Fibroblast of pulmonary artery (primary cell): ENCODE measurements at places on chromosomes 11 and 22.

DNA sequence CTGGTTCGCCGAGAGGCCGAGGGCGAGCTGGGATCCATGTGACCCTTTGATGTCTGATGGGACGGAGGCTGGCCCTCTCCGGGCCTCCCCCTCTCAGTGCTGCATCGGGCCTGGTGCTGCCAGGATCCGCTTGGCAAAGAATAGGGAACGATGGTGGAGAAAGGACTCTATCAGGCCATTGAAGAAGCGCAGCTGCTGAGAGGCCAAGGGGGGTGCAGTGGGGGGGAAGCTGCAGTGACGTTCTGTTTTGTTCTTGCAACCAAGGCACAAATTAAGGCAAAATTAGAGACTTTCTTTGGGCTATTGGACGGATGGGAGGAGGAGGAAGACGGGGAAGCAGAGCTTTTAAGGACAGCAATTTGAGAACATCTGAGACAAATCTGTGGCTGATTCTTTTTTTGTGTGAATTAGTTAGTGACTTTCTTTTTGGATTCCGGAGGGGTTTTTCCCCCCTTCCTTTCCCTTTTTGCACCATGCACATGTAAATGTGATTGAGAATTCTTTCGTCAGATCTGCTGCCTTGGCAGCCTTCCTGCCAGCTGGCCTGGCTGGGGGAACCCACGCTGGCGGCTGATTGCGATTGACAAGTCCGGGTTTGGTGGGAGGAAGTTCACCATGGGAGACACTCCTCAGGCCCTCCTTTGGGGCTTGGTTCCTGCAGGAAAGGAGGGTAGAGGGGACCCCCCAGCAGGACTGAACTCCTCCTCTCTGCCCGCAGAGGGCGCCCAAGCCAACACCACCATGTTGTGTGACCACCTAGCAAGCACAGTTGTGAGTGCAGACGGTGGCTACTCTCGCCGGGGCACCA lies 214.6 kb downstream of the NTM start:
- no peak for DNase-seq

DNA sequence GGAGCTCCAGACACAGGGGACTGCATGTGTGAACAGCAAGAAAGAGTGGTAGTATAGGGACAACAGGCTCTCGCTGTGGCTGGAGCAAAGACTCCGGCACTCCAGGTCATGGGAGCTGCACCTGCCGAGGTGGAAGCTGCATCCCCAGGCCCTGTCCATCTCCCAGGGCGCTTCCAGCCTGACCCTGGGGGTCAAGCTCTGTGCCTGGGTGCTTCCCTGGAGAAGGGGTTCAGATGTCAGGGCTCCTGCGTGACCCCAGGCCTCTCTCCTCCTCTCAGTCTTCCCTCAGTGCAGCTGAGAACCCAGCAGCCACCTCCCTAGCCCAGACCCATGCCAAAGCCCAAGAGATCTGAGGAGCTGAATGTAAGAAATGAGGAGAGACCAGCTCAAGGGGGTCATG lies 3.4 kb downstream of the TMPRSS4 start:
- DNase-seq, result no peak

- peak; percentile 51 for DNase-seq
These were observed 50.3 kb upstream of the CD44 start for GRCh38 chr11:35088676-35089075.

- DNase-seq, result no peak
These were observed 33.3 kb upstream of the GLYAT start for GRCh38 chr11:58765078-58765477.

DNA sequence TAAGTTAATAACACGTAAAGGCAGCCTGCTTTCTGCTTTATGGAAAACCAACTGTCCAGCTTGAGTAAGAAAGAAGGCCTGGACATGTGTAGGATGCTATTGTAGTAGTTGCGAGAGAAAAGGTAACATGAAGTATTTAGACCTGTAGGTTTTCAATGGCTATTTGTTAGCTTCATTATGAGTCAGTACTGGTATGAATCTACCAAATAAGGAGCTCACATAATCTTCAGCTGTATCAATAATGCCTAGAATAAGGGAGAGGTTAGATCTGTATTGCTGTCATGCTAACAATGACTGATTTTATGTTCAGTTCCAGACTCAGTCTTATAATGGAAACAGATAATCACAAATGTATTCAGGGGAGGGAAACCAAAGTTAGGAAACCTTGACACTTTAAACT lies 550.3 kb downstream of the CNTN5 start:
- DNase-seq, result no peak

DNA sequence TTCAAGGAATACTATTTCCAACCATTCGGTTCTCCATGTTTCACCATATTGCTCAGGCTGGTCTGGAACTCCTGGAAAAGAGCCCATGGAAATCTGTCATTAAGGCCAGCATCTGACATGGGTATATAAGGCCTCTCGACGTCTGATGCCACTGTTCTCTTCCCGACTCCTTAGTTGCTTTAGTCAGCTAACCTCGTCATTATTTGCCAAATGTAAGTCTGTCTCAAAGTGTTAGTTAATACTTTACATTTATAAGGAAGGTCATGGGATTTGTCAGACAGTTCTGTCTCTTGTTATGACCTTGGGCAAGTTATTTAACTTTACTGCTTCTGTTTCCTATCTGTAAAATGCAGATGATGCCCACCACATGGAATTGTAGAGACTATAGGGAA lies 1.6 kb downstream of the MRPL48 start:
- DNase-seq, result no peak

DNA sequence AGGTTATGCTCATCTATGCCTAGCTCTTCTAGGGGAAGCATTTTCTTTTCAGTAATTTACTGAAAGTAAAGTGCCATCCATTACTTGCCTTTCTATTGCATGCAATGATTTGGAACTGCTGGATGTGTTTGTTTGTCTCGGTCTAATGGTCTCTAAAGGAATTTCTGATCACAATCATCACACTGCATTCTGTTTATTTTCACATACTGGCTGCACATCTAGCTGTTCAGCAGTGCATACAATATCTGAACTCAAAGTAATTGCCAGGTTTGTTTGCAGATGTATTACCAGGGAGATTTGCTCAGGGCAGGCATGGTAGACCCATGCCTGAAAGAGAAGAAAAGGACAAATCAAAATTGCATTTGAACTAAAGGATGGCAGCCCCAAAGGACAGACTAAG lies 36.4 kb upstream of the CWF19L2 start:
- DNase-seq, result no peak

DNA sequence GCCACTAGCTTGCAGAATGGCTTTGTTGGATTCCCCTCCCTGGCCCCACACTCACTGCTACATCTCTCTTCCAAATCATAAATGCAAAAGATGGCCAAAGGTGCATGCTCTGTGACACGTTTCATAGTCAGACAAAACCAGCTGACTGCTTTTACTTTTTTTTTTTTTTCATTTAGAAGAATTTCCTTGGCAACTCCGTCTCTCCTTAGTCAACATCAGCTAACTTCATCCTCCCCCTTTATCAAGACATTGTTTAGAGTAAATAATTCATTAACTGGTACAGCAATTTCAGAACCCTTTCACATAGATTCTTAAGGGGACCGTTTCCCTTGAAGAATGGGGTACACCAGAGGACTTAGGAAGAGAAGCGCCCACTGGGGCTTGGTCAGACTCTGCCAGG lies 16.0 kb downstream of the KCNQ1OT1 start:
- no peak for DNase-seq

DNA sequence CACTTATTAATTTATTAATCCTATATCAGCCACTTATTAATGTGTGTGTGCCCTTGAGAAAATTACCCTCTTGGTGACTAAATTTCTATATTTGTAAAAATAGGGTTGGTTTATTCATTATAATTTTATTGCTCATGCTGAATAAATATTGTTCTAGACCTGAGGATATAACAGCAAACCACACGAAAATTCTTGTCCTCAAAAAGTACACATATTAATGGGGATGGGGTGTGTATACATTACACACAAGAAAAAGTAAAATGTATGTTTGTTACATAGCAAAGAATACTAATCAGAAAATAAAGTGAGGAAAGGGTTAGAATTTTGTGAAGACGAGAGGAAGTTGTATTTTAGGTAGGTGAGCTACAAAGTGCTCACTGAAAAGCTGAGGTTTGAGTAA lies 1068.9 kb upstream of the RAG2 start:
- DNase-seq, result no peak

DNA sequence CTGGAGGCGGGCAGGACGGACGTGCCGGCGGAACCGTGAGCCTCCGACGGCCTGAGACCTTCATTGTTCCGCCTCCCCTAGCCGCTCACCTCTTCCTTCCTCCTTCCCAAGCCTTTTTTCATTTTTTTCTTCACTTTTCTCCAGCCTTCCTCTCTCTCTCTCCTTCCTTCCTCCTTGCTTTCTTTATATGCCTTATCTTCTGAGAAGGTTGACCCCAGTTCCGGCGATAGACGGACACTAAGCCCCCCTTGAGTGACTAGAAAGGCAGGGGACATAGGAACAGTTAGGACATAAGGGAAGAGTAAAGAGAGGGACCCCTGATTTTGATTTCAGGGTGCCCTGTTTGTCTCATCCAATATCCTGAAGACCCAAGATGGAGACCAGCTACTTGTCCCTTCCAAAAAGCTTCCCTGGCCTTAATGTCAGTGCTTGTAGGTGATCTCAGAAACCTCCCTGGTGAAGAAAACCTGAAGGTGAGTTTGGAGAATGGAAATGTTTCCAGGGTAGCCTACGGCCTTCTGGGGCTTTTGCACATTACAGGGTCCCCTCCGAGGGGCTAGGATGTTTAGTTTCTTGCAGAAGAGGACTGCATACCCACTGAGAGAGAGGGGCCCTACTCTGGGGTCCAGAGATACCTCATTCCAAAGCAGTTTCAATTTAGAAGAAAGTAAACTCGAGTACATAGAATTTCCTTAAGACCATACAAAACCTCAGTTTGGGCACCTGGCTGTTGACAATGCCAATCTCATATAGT lies 3.5 kb downstream of the ADM start:
- no peak for DNase-seq

DNA sequence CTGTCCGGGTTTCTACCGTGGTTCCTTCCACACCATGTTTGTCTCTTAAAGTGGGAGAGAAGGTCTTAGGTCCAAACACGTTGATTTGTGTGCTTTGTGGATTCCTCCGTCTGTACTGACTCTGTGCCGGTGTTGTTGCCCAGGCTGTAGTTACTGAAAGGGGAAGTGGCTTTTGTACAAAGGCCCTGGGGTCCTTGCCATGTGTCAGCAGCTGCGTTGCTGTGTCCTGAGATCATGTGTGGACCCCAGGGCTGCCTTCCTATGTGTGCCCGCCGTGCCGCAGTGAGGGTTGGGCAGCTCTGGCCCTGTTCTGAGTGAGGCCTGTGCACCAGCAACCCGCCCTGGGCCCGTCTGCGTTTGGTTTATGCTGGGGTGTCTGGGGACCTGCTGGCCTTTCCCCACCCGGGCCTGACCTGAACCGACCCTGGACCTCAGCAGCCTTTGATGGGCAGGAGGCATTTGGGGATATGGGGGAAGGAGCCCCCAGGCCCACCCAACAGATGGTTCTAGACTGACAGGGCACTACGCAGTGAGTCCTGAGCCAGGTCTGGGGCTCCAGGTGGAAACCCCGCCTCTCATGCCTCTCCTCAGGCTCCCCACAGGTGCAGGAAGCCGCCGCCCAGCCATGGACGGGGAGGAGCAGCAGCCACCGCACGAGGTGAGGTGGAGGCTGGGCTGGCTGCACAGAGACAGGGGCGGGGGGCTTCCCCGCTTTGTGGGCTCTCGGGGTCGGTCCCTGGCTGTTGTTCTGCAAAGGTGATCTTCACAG lies 6.9 kb downstream of the TRABD start:
- DNase-seq, result no peak

GRCh38 chr11:3671334-3672254 lies at the start of gene CHRNA10:
Gene CHRNA10 (minus strand): TSS chr11:3671384. CDS start chr11:3671312, 72 bp downstream.
- no peak for DNase-seq

DNA sequence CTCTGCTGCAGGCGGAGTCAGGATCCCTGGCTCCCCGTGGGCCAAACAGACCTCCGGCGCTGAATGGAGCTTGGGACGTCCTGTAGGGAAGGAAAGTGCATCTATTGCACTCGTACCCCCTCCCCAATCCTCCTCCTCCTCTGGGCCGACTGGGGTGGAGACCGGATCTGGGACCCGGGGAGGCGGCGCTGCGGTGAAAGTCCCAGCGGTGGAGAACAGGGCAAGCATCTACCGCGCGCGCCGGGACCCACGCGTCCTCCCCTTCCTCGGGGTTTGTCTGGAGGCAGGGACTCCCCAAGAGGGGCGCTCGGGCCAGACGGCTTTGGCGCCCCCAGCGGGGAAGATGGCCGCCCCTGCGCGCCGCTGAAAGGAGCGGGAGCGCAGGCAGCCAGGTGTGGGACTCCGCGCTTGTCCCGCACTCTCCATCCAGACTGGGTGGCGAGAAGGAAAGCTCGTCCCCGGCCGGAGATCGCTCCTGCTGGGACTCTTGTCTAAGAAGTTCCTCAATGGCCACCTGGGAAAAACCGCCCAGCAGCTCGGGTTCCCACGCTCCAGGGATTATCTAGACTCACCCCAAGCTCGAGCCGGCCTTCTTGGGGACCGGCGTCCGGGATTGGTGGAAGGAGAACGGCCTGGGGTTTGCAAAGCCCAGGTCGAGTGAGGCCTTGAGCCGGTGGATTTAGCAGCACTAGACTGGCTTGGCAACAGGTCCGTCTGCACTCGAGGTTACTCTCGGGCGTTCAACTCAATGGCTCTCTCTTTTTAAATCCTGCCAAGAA lies 718 bp downstream of the FADS2 start:
- DNase-seq, result peak; percentile 37

- no peak for DNase-seq
These were observed 759.4 kb downstream of the OPCML start for GRCh38 chr11:132772703-132773545.

DNA sequence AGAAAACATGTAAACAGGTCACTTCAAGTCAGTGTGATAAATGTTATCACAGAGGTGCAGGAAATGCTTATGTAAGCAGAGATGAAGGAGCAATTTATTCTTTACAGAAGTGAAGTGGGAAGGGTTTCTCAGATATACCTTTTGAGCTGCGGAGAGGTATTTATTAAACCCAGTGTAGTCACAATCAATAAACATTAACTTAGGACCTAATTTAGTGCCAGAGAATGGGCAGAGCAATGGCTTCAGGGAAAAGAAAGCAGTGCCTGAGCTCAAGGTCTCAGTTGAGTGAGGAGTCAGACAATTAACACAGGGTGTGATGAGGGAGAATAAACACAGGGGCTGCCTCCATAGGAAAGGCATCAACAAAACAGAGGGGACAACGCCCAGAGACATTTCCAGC lies 1.9 kb downstream of the MS4A5 start:
- no peak for DNase-seq

DNA sequence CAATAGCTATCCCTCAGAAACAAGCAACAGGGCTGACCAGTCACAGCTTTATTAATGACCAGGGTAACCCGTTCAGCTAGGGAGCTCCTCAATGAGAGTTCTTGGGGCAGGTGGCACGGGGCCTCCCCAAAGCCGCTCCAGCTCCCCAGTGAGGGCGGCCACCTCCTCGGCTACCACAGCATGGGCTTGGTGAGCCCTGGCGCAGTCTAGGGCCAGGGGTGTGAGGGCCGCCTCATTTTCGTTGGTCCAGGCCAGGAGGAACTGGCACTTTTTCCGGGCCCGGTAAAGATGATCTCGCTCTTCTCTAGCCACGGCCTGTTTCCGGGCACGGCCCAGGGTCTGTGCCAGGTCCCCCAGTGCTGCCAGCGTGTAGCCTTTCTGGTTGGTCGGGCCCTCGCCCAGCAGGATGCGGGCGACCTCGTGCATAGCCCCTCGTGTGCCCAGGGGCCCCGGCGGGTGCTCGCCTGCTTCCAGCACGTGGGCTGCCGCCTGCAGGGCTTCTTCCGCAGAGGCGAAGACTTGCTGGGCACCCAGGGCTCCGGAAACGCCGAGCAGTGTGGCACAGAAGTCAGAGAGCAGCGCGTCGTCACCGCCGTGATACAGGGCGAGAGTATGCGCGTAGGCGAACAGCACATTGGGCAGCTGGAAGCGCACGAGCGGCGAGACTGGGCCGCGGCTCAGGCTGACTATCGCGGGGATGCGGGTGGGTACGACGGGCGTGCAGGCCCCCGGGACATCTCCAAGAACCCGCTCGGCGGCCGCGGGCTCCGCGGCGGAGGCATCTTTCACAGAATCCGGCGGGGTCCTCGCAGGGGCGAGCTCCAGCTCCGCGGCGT lies 913 bp downstream of the ZNHIT2 start:
- peak; percentile 45 for DNase-seq
